ENCODE measurements at places on chromosomes 11 and 22.

DNA sequence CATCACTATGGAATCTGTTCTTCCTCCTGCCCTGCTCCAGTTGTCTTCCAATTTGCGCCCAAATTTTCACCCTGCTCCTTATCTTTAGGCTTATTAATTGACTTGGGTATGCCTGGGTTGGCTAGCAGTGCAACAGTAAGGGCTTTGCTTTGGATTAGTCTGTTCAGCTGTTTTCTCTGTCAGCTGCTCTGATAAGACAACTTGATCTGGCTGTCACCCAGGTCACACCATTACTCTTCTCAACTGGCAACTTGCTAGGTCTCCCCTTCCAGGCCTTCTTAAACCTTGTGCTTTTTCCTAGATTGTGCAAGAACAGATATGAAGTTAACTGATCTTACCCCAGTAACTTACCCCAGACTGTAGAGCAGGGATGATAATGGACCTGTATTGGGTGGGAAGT lies 357.8 kb upstream of the LARGE1 start:
- no peak for DNase-seq

DNA sequence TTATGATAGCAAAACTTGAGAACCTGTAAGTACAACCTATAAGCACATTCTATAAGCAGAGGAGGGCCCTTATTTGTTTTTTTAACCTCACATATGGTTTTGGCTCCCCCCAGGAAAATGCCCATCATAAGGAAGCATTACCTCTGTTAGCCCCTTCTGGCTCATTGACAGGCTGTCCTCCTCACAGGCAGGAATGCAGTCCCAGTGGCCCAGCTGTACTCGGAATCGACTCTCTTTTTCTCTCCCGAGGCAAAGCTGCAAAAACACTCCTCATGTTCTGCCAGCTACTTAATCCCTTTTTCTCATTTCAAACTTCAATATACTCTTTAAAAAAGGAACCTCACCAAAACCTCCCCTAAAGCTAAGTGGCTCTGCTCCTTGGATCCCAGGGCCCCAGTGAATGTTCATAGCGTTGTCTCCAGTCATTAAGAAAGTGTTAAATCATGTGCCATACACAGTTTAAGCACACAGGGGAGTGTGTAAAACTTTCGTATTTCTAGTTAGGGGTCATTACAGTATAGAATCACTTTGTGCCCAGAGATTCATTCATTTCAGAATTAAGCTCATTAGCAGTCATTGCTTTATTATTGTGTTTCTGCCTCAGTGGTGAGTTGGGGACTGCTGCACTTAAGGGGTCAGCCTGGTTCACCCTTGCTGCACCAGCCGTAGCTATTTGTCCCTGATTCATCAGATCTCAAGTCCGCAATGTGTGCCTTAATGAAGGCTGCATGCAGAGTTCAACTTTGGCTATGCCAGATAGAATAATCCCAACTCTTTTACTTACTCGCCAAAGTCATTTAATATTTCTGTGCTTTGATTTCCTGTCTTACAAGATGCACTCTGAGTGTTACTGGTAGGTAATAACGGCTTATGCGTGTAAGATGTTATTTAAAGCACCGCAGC lies 57.6 kb downstream of the JRKL start:
- DNase-seq: no peak

DNA sequence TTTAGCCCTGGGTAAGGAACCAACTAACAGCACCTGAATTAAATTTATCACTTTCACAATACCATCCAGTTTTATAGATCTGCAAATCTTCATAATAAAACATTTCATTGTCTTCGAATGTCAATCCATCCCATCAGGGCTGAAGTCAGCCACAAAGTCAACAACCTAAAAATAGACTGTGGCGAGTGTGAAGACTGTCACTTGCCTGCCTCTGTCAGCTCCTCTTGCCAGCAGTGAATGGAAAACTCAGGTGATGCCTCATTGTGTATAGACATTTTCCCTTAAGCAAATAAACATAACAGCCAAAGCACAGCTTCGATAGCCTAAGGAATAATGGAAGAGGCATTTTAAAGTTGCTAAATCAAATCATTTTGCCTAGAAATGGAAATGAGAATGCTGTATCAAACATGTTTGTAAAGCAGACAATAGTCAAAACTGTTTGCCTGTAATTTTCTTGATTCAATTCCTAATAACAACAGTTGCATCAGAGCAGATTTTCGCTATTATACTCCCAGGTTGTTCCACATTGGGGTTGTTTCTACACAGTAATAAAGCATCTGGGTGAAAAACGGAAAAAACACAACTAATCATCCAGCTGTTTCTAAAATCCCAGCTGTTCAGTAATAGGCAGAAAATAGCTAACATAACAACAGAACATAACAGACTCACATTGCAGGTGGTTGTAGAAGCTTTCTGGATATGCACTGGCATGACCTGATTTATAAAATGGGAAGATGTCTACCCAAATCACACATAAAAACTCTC lies 15.7 kb downstream of the KCNA4 start:
- no peak for DNase-seq

- DNase-seq: no peak
Observed at GRCh38 chr22:23053912-23054530, 16.3 kb upstream of the GNAZ start.

GRCh38 chr22:37255558-37256006 lies 11.5 kb upstream of the RAC2 start:
- DNase-seq: no peak

- peak; percentile 83 for DNase-seq
Observed at GRCh38 chr11:35391922-35392688, 27.3 kb downstream of the SLC1A2 start.

- DNase-seq: no peak
Observed at GRCh38 chr11:60396799-60397198, 540 bp downstream of the MS4A14 start.

DNA sequence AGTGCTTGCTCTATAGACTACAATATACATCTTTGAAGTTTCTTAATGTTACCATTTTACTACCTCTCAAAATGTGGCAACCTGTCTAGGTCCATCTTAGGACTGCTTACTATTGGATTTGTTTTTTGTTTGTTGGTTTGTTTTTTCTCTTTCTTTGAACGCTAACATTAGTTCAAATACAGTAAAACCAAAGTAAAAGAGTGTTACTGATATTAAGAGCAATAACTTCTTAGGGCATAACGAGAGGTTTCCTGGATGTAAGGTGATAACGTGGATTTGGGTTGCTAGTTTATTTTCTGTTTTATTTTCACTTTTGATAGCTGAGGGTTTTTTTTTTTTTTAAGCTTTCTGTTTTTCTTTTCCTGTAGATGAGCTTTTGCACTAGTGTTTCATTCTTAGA lies 43.6 kb downstream of the TMEM135 start:
- no peak for DNase-seq

DNA sequence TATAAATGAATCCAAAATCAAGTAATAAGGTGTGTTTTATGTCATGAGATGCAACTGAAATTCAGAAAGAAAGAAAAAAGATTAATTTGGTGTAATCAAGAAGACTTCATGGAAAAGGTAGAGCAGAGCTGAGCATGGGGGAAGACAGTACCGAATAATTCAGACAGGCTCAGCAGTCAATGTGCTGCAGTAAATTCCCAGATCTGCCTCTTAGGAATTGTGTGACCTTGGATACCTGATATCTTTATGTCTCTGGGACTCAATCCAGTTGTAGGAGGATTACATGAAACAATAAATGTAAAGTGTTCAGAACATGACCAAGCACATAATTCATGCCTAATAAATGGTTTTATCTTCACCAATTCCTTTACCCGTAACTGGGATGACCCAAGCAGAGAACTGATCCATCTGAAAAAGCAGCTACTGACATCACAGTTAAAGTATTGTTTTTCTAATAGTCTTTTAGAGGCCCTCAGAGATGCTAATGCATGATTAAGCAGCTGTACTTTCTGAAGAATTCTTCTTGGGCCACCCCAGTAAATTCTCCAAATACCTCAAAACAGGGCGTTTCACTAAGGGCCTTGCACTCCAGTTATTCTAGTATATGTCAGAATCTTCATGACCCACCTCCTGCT lies 7.8 kb downstream of the MS4A12 start:
- DNase-seq: peak; percentile 38

DNA sequence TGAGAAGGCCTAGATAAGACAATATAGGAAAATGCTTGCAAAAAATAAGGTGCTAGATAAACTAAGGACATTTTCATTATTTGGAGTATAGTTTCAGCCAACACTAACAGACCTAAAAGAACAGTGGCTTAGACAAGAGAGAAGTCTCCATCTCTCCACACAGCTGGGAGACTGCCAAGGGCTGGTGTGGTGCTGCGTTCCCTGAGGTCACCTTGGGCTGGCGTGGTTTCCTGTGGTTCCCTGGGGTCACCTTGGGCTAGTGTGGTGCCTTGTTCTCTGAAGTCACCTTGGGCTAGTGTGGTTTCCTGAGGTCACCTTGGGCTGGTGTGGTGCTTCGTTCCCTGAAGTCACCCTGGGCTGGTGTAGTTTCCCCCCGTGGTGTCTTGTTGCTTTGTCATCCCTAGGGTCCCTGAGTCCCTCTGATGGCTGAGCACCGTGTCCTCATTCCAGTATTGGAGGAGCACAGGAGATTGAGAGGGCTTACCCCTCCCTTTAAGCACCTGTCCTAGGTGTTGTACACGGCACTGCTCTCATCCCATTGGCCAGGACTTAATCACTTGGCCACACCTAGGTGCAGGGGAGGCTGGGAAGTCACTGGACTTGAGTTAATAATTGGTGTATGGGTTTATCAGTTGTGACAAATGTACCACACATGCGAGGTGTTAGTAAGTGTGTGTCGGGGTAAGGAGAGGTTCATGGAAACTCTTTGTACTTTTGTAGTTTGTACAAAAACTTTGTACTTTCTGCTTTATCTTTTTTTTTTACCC lies 14.9 kb downstream of the SAMM50 start:
- no peak for DNase-seq

DNA sequence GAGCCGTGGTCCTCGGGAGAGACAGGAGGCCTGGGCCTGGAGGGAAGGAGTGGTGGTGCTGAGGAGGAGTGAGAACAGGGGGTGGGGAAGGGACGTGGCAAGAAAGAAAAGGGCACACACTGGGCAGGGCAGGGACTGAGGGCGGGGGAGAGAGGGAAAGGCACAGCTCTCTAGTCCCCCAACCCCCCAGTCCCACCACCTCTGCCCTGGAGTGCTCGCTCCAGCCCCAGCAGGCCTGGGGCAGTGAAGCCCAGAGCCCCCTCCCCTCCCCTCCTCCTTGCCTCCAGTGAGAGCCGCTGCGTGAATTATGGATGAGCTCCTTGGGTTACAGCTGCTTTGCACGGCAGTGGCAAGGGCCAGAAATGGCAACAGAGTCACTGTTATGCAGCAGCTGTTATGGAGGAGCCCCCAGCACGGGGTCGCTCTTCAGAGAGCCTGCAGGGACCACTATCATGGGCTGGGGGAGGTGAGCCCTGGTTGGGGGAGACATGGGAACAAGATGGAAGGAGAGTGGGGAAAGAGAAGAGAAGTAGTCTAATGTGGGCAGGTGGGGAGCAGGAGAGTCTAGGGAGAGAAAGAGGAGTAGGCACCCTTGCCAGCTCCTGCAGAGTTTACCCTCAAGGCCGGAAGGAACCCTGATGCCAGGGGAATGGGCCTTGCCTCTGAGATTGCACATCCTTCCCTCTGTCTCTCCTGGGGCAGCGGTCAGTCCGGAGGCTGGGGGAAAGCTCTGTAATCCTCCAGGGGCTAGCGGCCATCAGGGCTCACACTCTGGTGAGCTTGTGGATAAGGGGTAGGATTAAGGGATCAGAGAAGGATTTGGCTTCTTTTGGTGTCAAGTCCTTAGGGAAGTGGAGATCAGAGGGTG lies 3.6 kb downstream of the RTN4RL2 start:
- DNase-seq: no peak

DNA sequence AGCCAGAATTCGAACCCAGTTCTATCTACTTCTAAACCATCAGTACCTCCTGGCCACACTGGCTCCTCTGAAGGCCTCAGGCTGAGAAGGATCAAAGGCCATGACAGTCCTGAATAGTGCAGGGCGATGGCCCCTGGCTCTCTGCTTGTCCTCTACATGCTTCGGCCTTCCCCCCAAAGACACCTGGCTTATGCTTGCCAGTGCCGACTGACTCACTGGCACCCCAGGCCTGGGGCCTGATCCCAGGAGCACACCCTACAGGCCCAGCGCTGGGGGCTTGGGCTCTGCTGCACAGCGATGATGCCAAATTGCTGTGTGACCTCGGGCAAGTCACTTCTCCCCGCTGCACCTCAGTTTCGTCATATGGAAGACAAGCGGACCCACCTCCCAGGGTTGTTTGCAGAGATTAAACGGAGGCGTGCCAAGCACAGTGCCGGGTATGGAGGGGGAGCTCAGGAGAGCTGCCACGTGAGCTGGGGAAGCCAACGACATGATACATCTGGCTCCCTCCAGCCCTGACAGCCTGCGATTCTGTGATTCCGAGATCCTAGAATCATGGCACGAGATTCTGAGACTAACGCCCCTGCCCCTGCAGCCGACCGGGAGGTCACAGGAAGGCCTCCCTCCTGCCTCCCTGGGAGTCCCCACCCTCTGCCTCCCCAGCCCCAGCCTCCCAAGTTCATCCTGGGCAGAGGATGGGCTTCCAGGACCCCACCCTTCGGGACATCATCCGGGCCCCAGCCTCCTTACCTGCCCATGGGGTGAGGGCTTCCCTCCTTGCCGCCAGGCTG lies 1.0 kb downstream of the SSTR3 start:
- no peak for DNase-seq

- DNase-seq: peak; percentile 89
Observed at GRCh38 chr11:106466521-106467080, 389.1 kb downstream of the AASDHPPT start.

DNA sequence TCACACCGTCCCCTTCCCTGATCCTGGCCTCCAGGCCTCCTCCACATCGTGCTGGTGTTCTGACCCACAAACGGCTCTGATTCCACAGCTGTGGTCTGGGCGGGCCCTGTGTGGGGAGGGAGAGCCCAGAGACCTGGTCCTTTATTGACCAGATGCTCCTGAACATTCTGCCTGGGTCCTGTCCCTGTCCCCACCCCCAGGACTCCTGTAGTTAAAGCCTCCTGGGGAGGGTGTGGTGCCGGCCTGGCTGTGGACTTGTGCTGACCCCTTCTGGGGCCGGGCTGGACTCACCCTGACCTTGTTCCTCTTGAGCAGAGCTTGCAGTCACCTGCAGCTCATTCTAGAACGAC lies 128.7 kb downstream of the CTTN start:
- DNase-seq: no peak

DNA sequence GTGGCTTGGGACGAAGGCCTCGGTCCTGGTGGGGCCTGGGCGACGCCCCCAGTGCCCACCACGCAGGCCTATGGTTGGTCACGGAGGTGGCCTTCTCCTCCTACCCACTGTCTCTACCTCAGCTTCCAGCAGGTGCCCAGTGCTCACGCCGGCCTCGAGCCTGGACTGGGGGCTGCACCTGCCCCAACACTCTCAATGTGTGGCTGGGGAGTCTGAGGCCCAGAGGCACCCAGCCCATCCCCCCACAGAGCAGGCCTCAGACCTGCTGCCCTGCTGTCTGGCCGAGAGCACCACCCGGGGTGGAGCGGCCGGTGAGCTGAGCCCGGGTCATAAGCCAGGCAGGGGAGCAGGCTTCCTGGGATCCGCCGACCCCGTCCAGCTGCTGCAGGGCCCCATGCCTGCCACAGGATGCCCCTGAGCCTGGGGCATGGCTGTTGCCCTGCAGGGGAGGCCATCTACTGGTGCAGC lies 28.6 kb upstream of the MUC5AC start:
- DNase-seq: no peak

GRCh38 chr11:14411818-14412217 lies 52.8 kb upstream of the RRAS2 start:
- DNase-seq: peak; percentile 88

Data from fibroblast of upper back skin (primary cell).